ENCODE measurements at places on chromosomes 12 and 14. TPM values are rescaled to one million over a fixed set of nuclear protein-coding genes. Genes with fewer than 3 reads are reported as not detected.
A peak's percentile ranks its signal among the peaks of the same experiment; 100 is the strongest.

GRCh38 chr14:99468836-99469592, 11.6 kb downstream of the SETD3 start:
- no peak for DNase-seq
- no peak overlapping the region for H3K4me3 ChIP-seq
- no peak overlapping the region for H3K27ac ChIP-seq
- peaks cover 31% of the 10 kb centered on the region for H3K4me1 ChIP-seq
- no peaks in the 10 kb centered on the region for H3K27me3 ChIP-seq
- peaks cover 2% of the 10 kb centered on the region for H3K36me3 ChIP-seq

DNA sequence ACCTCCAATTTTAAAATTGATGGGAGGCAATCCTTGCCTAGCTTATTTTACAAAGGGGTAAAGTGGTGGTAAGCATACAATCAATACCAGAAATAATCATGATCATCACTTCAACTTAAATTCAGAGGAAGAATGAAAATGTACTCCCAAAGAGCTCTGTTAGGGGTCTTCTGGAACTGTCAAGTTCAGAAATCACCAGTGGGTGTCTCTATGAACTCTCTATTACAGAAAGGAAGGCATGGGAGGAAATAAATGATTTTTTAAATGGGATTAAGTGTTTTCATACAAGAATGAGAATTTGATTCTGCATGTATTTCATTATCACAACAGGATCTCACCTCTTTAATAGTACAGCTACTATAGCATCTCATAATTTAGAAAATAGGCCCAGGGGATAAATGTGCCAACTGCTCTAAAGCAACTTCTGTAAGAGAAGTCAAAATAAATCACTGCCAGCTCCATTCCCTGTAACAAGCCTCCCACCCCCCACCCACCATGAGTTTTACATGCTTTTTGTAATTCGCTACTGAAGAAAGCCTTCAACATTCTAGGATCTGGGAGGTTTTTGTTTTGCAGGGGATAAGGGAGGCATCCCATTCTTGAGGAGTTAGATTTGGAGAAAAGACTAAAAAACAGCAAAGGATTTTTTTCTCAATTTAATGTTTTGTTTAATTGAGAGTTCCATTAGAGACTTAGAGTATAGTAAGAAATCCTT, 9.7 kb downstream of the DCP1B start:
- H3K36me3 ChIP-seq = no peaks in the 10 kb centered on the region
- H3K27me3 ChIP-seq = no peaks in the 10 kb centered on the region
- H3K27ac ChIP-seq = peak overlapping the region; percentile 67
- H3K4me1 ChIP-seq = peaks cover 15% of the 10 kb centered on the region
- DNase-seq = no peak

- H3K27me3 ChIP-seq = no peaks in the 10 kb centered on the region
- peaks cover 2% of the 10 kb centered on the region for H3K36me3 ChIP-seq
- no peak overlapping the region for H3K27ac ChIP-seq
- H3K4me1 ChIP-seq = no peaks in the 10 kb centered on the region
Observed at GRCh38 chr14:28577187-28577586, 189.4 kb upstream of the FOXG1 start.

GRCh38 chr12:45273717-45274271, 57.9 kb downstream of the ANO6 start:
- H3K27me3 ChIP-seq = no peaks in the 10 kb centered on the region
- no peak overlapping the region for H3K4me3 ChIP-seq
- no peaks in the 10 kb centered on the region for H3K36me3 ChIP-seq
- no peaks in the 10 kb centered on the region for H3K4me1 ChIP-seq

- H3K27me3 ChIP-seq = no peaks in the 10 kb centered on the region
- H3K4me3 ChIP-seq = no peak overlapping the region
- no peak overlapping the region for H3K27ac ChIP-seq
- no peak for DNase-seq
- H3K36me3 ChIP-seq = no peaks in the 10 kb centered on the region
Observed at GRCh38 chr14:26841920-26842741, 244.3 kb upstream of the NOVA1 start.

DNA sequence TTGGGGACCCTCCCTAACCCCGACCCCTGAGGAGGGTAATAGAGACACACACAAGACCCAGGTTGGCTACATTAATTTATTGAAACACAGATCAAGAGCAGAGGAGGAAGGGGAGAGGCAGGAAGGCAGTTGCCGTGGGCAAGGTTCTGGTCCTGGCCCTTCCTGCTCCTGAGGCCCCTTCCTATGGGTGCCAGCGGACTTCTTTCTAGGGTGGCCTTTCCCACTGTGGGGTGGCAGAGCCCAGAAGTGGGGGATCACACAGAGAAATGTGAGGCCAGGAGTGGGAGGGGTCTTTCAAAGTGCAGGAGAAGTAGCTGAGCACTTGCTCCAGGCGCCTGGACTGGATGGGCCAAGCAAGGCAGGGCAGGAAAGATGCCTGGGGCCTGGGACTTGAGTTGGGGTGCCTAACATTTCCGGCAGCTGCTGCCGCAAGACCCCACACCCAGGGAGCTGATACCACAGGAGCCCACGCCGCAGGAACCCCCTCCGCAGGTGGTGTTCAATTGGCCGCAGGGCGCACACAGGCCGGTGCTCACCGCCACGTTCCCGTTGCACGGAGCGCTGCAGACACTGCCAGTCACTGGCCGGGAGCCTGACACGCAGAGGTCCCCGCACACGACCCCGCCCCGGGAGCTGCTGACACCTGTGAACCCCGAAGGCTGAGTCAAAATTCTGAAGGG, 5.3 kb downstream of the KRT81 start:
- no peak overlapping the region for H3K27ac ChIP-seq
- H3K4me3 ChIP-seq = no peak overlapping the region
- DNase-seq = no peak
- peaks cover 14% of the 10 kb centered on the region for H3K27me3 ChIP-seq

DNA sequence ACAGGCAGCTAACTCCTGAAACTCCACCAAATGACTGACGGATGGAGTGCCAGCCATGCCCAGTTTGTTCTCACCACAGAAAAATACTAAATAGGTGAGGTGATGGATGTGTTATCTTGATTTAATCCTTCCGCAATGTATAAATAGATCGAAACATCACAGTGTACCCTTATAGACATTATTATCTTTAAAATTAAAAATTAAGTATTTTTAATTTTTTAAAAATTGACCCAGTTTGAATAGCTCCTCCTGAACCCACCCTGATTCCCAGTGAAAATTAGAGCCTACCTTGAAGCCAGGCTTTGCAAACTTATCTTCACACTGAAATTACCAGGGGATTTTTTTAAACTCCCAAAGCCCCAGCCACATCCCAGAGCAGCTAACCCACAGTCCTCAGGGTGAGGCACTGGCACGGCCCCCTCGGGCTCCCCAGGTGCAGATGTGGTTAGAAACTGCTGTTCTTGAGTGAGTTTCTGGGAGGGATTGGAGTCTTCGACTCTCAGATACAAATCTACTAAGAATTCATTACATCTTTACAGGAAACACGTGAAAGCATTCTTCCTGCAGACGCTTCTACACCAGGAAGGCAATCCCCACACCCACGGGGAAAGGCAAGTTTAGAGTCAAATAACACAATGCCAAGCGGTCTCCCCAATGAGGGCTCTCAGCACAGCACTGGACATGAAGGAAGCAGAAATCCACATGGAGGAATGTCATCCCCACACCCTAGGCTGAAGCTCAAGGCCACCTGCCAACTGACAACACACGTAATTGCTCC, 126.4 kb downstream of the RIMBP2 start:
- H3K4me1 ChIP-seq = no peaks in the 10 kb centered on the region
- H3K4me3 ChIP-seq = no peak overlapping the region
- no peaks in the 10 kb centered on the region for H3K27me3 ChIP-seq
- no peaks in the 10 kb centered on the region for H3K36me3 ChIP-seq
- no peak overlapping the region for H3K27ac ChIP-seq
- no peak for DNase-seq

DNA sequence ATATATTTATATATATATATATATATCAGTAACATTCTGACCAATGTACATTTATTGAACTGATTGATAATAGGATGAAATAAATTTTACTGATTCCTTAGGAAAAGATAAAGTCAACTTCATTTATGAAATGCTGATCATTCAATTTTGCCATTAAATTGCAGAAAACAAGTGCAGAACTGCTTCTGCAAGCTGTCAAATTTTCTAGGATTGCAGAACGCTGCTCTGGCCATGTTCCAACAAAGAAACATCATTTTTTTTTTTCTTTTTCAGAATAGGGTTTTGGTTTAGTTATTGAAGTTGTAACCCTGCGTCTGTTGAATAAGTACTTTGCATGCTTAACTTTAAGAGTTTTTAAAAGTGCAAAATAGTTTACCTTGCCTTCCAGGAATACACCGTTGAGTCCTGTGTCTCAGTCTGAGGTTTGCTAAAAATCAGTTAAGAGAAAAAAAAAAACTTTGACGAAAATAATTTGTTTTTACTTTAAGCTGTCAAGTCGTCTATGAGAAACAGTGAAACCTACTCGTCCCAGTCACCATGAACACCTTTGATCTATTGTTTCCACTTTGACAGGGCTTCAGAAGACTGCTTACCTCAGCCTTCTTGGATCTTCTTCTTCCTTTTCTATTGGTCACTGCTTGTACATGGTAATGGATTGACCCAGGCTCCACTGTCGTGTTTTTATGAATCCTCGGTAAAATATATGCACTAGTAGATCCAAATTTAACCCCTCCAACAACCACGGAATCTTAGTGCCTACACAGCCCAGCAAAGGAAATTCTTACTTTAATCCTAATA, at the start of gene KERA:
TSS of gene KERA (minus strand) at position 657 of the 798 bp plus-strand sequence. CDS start 1,743 bp downstream, outside the sequence.
- H3K27me3 ChIP-seq = no peaks in the 10 kb centered on the region
- no peaks in the 10 kb centered on the region for H3K36me3 ChIP-seq
- no peak for DNase-seq
- no peaks in the 10 kb centered on the region for H3K4me1 ChIP-seq
- no peak within 1 kb of the TSS for H3K4me3 ChIP-seq

GRCh38 chr14:97390096-97390724, 593.0 kb downstream of the VRK1 start:
- no peak for DNase-seq
- no peak overlapping the region for H3K4me3 ChIP-seq
- no peaks in the 10 kb centered on the region for H3K27me3 ChIP-seq
- no peak overlapping the region for H3K27ac ChIP-seq
- no peaks in the 10 kb centered on the region for H3K36me3 ChIP-seq

DNA sequence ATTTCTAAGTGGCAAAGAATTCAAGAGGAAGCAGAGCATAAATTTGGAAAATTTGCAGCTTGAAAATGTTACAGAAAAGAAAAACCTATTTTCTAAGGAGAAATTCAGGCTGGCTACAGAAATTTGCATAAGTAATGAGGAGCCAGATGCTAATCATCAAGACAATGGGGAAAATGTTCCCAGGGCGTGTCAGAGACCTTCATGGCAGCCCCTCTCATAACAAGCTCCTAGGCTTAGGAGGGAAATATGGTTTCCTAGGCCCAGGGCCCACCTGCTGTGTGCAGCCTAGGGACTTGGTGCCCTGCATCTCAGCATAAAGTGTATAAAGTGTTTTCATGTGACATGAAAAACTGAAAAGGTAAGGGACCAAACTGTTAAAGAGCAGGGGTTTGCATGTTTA, 1796.3 kb upstream of the FLRT2 start:
- no peak overlapping the region for H3K4me3 ChIP-seq
- DNase-seq = no peak
- H3K27me3 ChIP-seq = no peaks in the 10 kb centered on the region
- H3K36me3 ChIP-seq = peaks cover 1% of the 10 kb centered on the region
- no peaks in the 10 kb centered on the region for H3K4me1 ChIP-seq
- no peak overlapping the region for H3K27ac ChIP-seq

DNA sequence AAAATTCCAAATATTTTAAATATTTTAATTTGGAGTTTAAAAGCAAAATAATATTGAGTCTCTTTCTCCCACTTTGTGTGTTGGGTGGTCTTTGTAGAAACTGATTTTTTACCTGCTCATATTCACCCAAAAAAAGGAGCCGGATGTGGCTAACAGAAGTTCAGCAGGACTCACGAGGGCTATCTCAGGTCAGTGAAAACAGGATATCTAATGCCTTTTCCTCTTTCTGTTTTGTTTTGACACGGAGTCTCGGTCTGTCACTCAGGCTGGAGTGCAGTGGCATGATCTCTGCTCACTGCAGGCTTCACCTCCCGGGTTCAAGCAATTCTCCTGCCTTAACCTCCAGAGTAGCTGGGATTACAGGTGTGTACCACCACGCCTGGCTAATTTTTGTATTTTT, 30.8 kb downstream of the COA8 start:
- H3K27me3 ChIP-seq = no peaks in the 10 kb centered on the region
- peaks cover 2% of the 10 kb centered on the region for H3K36me3 ChIP-seq
- no peak for DNase-seq
- H3K4me3 ChIP-seq = no peak overlapping the region
- no peaks in the 10 kb centered on the region for H3K4me1 ChIP-seq

- no peaks in the 10 kb centered on the region for H3K36me3 ChIP-seq
- peaks cover 39% of the 10 kb centered on the region for H3K4me1 ChIP-seq
- peak overlapping the region; percentile 95 for H3K27ac ChIP-seq
- peak; percentile 43 for DNase-seq
Observed at GRCh38 chr12:6323340-6323994, 13.0 kb downstream of the PLEKHG6 start.

DNA sequence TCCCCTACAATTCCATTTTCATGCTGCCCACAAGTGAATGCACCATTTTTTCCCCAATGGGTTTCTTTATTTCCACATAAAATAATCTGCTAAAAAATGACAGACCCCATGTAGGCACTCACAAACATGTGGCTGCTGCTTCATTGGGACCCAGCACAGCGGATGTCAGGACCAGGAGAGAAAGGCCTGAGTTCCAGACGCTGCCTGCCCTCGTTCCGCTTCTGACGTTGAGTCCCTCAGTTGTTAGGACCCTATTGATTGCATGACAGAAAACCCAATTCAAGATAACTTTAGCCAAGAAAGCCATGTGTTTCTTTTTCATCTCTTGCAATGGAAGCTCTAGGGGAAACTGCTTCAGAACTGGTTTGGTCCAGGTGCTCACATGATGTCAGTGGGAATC, 34.6 kb downstream of the ADGRD1 start:
- H3K27ac ChIP-seq = no peak overlapping the region
- no peak for DNase-seq
- peaks cover 42% of the 10 kb centered on the region for H3K27me3 ChIP-seq
- no peaks in the 10 kb centered on the region for H3K4me1 ChIP-seq
- no peaks in the 10 kb centered on the region for H3K36me3 ChIP-seq

GRCh38 chr12:95195122-95195521, 22.1 kb downstream of the FGD6 start:
- H3K36me3 ChIP-seq = no peaks in the 10 kb centered on the region
- no peak for DNase-seq
- no peaks in the 10 kb centered on the region for H3K27me3 ChIP-seq
- H3K4me1 ChIP-seq = peaks cover under 1% of the 10 kb centered on the region
- H3K27ac ChIP-seq = no peak overlapping the region

- peaks cover 20% of the 10 kb centered on the region for H3K36me3 ChIP-seq
- peak overlapping the region; percentile 54 for H3K4me3 ChIP-seq
- peak overlapping the region; percentile 61 for H3K27ac ChIP-seq
- no peaks in the 10 kb centered on the region for H3K27me3 ChIP-seq
Observed at GRCh38 chr14:92677087-92677668, 71.2 kb downstream of the LGMN start.

- no peak overlapping the region for H3K27ac ChIP-seq
- H3K27me3 ChIP-seq = peaks cover 30% of the 10 kb centered on the region
- DNase-seq = no peak
Observed at GRCh38 chr14:105937253-105938054, 411.1 kb downstream of the TMEM121 start.

GRCh38 chr14:36477266-36477665, 42.8 kb downstream of the NKX2-1 start:
- DNase-seq = peak; percentile 26
- peaks cover 29% of the 10 kb centered on the region for H3K4me1 ChIP-seq
- no peaks in the 10 kb centered on the region for H3K36me3 ChIP-seq
- H3K27me3 ChIP-seq = peaks cover 36% of the 10 kb centered on the region

Gene TSPAN9
- 1.2 TPM for total RNA-seq

Gene THAP2
- 15.1 TPM for total RNA-seq

Gene IL26
- 1.6 TPM for total RNA-seq

Gene TMEM179
- not detected for total RNA-seq

Gene ISCA2
- 34.2 TPM for total RNA-seq

Gene GLIPR1L2
- total RNA-seq = 0.50 TPM

Data from activated T-cell treated with anti-CD3 and anti-CD28 coated beads, Interleukin-2, amount 50 U/mL, for 72 hours (primary cell).